ENCODE measurements at places on chromosomes 5 and 9.

- DNase-seq: no peak
Observed at GRCh38 chr5:168184103-168184502, 107.3 kb upstream of the WWC1 start.

GRCh38 chr9:131237931-131238401 is 38.3 kb downstream of the FAM78A start:
- peak; percentile 80 for DNase-seq

- DNase-seq: no peak
Observed at GRCh38 chr5:62608529-62609511, 30.2 kb downstream of the LRRC70 start.

DNA sequence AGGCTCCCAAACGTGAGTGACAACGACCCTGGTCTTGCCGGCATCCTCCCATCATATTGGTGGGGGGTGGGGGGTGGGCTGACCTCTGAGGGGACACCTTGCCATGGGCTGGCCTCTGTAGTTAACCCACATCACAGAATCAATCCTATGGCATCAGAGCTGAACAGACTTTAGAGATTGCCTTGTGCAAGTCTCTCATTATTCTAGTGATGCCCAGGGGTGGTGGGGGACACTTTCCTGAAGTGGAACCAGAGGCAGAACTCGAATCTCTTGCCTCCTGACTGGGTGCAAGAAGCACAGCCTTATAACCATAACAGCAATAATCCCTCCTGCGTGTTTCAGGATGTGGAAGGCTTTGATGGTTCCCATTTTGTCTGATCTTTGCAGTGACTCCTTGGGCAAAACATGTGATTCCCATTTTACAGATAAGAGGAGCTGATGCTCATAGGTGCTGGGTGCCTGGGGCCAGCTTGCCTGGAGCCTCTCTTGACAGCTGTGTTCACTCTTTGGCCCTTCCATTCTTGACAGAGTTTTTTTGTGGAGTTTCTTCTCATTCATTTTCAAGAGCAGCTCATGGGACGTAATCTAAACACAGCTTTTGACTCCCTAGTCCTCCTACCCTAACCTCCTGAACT is 18.6 kb upstream of the PITX1 start:
- no peak for DNase-seq

- no peak for DNase-seq
Observed at GRCh38 chr9:107635101-107635802, 145.7 kb upstream of the KLF4 start.

- DNase-seq: no peak
Observed at GRCh38 chr9:76085596-76085995, 195.1 kb downstream of the PCSK5 start.

Measured in islet precursor cell (in vitro differentiated cells).